Activated CD4-positive, alpha-beta T cell treated with anti-CD3 and anti-CD28 coated beads, Interleukin-2, amount 10 ng/mL, durations not matched to agents 24 days and 14 days (primary cell): ENCODE measurements at places on chromosomes 5 and 9.

DNA sequence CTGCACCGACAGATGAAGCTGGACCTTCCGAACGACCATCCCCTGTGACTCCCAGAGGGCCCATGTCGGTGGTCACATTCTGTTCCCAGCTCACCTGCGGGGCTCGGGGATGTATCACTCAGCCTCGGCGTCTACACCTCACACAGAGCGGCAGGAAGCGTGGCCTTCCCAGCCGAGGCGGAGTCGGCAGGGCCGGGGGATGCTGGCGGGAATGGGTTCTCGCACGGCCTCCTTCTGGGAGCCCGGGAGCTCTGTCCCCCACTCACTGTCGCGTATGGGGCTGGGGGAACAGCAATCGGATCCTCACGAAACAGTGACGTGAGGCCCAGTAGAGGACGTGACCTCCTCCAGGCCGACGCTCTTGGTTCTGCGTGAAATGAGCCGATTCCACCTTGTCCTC is 20.4 kb downstream of the NACC2 start:
- H3K27me3 ChIP-seq = peaks cover 4% of the 10 kb centered on the region
- H3K36me3 ChIP-seq = no peaks in the 10 kb centered on the region
- peaks cover 3% of the 10 kb centered on the region for H3K4me1 ChIP-seq
- H3K4me3 ChIP-seq = no peak overlapping the region
- H3K27ac ChIP-seq = no peak overlapping the region
- no peak for DNase-seq

GRCh38 chr9:81535542-81536241 is 153.7 kb downstream of the TLE1 start:
- no peaks in the 10 kb centered on the region for H3K4me1 ChIP-seq
- DNase-seq = no peak
- no peaks in the 10 kb centered on the region for H3K36me3 ChIP-seq
- H3K27ac ChIP-seq = no peak overlapping the region
- H3K4me3 ChIP-seq = no peak overlapping the region

GRCh38 chr5:160097991-160098390 is 21.3 kb downstream of the PWWP2A start:
- H3K4me3 ChIP-seq = no peak overlapping the region
- peaks cover 14% of the 10 kb centered on the region for H3K4me1 ChIP-seq
- no peak overlapping the region for H3K27ac ChIP-seq
- no peaks in the 10 kb centered on the region for H3K27me3 ChIP-seq

DNA sequence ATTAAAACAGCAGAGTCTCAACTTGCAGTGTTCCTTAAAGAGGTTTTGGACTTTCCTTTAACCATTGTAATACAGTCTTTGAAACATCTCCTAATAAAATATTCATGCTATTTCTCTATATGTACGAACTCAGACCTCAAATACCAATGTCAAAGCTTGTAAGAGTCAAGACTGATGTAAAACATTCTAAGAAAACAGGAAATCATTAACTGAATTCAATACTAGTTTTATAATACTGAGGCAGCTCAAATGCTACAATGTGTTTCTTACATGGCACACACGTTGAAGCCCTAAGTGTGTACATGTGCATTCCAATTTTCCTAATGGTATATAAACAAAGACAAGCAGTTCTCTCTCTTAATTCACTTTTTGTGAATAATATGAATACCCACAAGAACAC is 11.6 kb downstream of the PSIP1 start:
- peak overlapping the region; percentile 32 for H3K4me3 ChIP-seq
- H3K27me3 ChIP-seq = no peaks in the 10 kb centered on the region
- DNase-seq = no peak
- H3K27ac ChIP-seq = no peak overlapping the region
- H3K4me1 ChIP-seq = peaks cover 37% of the 10 kb centered on the region
- peaks cover 59% of the 10 kb centered on the region for H3K36me3 ChIP-seq

- H3K36me3 ChIP-seq = peaks cover 51% of the 10 kb centered on the region
- no peaks in the 10 kb centered on the region for H3K27me3 ChIP-seq
- peak overlapping the region; percentile 77 for H3K27ac ChIP-seq
- DNase-seq = no peak
- H3K4me3 ChIP-seq = peak overlapping the region; percentile 75
- peaks cover 39% of the 10 kb centered on the region for H3K4me1 ChIP-seq
Measured at GRCh38 chr5:157049605-157050004, 9.3 kb downstream of the HAVCR1 start.

DNA sequence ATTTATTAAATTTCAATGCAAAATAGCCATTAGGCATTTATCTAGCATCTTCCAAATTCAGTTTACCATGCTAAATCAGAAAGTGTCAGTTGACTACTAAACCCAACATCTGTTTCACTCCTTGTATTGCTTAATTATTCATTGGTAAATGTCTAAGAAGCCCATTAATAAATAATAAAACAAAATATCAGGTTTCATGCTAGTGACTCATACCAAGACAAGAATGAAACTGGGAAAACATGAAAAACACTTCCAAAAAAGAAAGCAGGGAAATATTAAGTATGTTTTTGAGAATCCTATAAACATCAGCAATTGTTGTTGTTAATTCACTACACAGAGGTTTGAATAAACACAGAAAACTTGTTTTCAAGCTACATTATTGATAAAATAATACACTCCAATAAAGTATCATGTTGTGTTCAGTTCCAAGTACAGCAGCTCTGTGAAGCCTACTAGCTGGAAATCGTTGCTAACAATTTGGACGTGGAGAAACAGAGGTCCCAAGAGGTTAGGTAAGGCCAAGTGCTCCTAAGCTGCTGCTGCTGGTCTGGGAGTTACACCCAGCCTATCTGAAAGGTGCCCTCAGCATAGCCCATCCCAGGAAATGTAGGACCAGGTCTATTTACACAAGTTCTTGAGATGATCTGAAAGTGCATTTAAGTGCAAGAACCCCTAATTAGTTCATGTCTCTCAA is 78.8 kb downstream of the GNAQ start:
- DNase-seq = no peak
- H3K36me3 ChIP-seq = no peaks in the 10 kb centered on the region
- H3K4me1 ChIP-seq = peaks cover 23% of the 10 kb centered on the region
- H3K27me3 ChIP-seq = no peaks in the 10 kb centered on the region
